ENCODE measurements at places on chromosomes 2 and 18.

DNA sequence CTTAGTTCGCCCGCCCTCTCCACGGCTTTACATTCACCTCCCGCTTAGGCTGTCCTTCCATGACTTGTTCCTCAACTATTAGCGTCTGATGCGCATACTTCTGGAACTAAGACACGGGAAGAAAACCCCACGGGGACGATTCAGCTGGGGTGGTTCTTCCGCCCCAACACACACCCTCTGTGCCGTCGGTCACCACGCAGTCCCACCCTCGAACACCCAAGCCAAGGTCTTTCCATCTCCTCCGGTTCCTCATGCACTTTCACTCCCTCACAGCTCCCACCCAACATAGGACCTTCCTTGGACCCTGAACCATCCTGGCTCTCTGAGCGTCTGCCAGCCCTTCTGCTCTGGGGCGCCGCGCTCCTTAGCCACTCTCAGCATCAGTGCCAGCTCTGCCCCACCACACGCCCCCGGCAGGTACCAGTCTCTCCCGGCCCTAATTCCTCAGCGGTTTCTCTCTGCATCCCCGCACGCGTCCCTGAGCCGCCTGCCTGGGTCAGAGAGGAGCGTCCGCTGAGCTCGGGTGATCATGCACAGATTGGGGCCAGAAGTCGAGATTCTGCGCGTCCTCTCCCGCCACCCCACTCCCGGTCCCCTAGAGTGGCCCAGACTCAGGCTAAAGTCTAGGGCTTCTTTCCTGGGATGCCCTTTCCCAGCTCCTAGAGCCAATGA is 522 bp upstream of the SRD5A2 start:
- no peak for DNase-seq

GRCh38 chr2:72897785-72898584 is 10.8 kb downstream of the SPR start:
- no peak for DNase-seq

DNA sequence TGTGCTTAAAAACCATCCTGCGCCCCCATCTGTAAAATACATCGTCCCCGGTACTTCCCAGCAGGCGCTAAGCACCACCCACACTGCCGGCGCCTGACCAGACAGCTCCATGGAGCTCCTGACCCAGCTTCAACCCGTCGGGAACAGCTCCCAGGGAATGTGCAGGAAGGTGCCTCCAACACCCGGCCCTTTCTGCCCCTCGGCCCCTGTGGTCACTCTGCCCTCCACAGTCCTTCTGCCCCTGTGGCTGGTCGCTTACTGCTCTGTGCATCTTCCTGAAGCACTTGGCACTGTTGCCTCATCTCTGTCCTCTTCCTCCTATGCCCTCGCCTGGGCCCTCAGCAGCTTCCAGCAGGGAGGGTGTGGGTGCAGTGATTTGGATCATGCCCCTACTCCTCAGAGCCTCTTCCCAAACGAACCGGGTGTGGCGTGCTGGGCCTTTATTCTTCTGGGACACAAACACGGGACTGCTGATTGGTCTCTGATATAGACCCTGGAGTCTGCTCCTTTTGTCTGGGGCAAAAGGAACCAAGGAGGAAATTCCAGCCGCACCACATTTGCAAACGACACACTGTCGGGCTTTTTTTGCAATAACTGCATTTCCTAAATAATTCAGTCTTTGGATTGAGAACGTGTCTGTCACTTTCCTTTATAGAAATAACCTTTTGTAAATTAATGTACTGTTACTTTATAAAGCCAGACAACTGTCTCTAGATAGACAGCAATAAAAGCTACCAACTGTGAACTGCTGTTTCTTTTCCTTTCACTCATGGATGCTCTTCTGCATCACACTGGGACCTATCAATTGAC is 65.9 kb downstream of the ADI1 start:
- no peak for DNase-seq

- DNase-seq = no peak
Observed at GRCh38 chr2:37681587-37681986, 10.1 kb upstream of the CDC42EP3 start.
